LHCN-M2 (cell line): ENCODE measurements at places on chromosomes 1 and 21. TPM values are rescaled to one million over a fixed set of nuclear protein-coding genes. Genes with fewer than 3 reads are reported as not detected.

KLF17 gene
- 0.11 and 0.19 TPM in 2 replicates for total RNA-seq

GUCA2B gene
- not detected in 2 replicates for total RNA-seq

LRRC53 gene
- total RNA-seq: 0.06 TPM in 1 of 2 replicates, not detected in the other

PRMT2 gene
- 144 and 150 TPM in 2 replicates for total RNA-seq

KRTAP19-2 gene
- total RNA-seq: not detected in 2 replicates

PAQR6 gene
- total RNA-seq: 0.83 and 1.8 TPM in 2 replicates

CYP4A22 gene
- total RNA-seq: not detected in 2 replicates

COL16A1 gene
- 9.8 and 11.5 TPM in 2 replicates for total RNA-seq

CD101 gene
- 0.40 and 0.83 TPM in 2 replicates for total RNA-seq

ADAMTS1 gene
- 82.8 and 101 TPM in 2 replicates for total RNA-seq

CNR2 gene
- total RNA-seq: under 0.01 TPM in 1 of 2 replicates, not detected in the other

TMEM82 gene
- total RNA-seq: 0.11 TPM in 1 of 2 replicates, not detected in the other

- DNase-seq: no peak
Measured at GRCh38 chr21:19029816-19030215, 626.2 kb upstream of the TMPRSS15 start.

- no peak for DNase-seq
Measured at GRCh38 chr1:221747839-221748238, 6.0 kb upstream of the DUSP10 start.

GRCh38 chr1:225318706-225319575 lies 108.9 kb downstream of the LBR start:
- peak; percentile 63 for DNase-seq

DNA sequence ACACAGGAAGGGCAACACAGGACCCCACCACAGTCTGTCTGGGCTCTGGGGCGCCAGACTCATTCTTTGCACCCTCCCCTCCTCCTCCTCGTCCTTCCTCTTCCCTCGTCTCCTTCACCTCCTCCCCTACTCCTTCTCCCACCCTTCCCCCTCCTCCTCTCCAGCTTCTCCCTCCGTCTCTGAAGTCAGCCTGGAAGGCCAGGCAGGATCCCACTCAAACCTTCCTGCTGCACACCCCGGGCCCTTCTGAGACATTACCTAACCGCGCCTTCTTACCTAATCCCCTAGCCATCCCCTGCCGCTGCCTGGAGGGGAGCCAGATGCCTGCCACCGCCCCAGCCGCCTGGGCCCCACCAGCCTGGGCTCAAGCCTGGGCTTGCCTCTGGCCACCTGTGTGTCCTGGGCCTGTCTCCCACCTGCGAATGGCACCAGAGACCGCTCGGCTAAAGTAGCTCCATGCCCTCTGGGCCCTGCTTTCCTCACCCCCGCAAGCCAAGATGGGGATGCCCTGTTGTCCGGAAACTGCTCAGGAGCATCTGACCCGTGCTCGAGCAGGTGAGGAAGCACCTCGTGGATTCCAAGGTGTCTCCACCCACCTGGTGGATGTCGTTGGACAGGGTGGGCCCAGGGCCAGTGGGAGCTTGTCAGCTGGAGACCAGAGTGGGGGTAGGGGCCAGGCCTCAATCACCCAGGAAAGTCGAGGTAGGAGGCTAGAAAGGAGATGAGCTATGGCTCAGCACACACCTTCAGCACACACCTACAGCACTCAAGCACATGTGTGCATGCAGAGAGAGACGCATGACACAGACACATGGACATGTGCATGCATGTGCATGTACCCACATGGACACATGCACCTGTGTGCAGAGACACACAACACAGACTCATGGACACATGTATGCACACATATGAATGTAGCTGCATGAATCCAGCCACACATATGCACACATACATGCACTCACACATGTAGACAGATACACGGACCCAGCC lies 31.9 kb downstream of the WNT9A start:
- no peak for DNase-seq

- DNase-seq: no peak
Measured at GRCh38 chr1:44267438-44267837, 54.2 kb downstream of the DMAP1 start.

- no peak for DNase-seq
Measured at GRCh38 chr1:1290238-1290731, 10.0 kb downstream of the SCNN1D start.

DNA sequence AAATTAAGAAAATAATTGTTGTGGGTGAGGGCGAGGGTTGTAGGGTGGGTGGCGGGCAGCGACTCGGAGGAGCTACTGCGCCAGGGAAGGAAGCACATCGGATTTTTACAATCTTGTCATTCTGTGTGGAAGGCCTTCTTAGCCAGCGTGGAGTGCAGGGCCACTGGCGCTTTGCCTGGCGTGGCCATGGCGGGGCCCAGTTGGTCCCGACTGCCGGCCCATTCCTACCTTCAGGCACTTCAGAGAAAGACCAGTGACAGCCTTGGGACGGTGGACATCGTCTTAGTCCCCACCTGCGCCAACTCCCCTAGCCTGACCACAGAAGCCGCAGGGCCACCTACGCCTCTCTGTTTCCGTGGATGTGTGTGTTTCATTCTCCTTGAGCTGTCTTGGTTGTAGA lies 136.9 kb upstream of the NEGR1 start:
- no peak for DNase-seq

GRCh38 chr1:246159279-246160227 lies 347.5 kb downstream of the SMYD3 start:
- DNase-seq: no peak

DNA sequence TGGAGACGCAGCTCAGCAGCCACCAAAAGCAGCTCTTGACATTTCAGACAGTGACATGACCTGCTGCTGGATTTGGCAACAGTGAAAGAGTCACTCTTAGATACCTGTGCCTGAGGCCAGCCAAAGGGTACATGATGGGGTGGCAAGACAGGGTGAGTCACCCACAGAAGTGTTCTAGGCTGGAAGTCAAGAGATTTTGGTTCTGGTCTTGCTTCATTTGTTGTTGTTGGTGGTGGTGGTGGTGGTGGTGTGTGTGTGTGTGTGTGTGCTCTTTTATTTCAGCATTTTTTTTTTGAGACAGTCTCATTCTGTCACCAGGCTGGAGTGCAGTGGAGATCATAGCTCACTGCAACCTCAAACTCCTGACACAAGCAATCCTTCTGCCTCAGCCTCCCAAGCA lies 25.8 kb downstream of the SHISAL2A start:
- DNase-seq: no peak

GRCh38 chr1:160885042-160885441 lies at the start of gene ITLN1:
TSS of gene ITLN1 (minus strand) at chr1:160885180. CDS start at chr1:160884877, 303 bp downstream.
- no peak for DNase-seq

DNA sequence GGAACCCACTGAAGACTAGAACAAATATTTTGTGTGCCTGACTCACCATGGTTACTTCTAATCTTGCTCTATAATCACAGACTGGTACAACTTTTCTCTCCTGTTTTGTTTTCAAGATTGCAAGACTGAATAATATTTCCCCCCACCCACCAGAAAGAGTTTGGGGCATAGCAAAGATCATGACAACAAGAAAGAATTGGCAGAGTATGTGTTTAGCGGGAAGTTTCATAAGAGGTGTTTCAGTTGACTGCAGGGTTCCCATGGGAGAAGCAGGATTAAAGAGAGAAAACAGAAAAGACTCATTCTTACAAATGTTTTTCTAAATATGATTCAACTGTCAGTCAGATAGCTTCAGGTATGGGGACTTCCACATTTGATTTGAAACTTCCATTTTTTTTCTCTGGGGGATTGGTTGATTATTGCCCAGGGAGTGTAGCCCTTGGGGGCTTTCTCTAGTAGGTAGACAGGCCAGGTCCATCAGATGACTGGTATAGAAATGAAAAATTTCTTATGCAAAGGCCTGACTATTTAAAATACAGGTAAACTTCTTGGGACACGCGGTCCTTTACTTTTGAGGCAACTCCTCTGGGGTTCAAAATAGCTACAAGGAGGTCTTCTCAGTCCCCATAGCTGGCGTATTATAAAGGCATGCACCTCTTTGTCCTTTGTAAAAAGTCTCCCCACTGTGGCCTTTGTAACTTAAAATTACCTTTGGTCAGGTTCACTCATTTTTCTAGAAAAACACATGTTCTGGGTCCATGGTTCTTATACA lies 13.9 kb downstream of the OR14I1 start:
- no peak for DNase-seq

- no peak for DNase-seq
Measured at GRCh38 chr21:28018213-28018612, 974.5 kb downstream of the LTN1 start.

- DNase-seq: no peak
Measured at GRCh38 chr21:17472592-17473271, 40.1 kb upstream of the CXADR start.

- no peak for DNase-seq
Measured at GRCh38 chr1:192459467-192459866, 116.1 kb upstream of the RGS1 start.

DNA sequence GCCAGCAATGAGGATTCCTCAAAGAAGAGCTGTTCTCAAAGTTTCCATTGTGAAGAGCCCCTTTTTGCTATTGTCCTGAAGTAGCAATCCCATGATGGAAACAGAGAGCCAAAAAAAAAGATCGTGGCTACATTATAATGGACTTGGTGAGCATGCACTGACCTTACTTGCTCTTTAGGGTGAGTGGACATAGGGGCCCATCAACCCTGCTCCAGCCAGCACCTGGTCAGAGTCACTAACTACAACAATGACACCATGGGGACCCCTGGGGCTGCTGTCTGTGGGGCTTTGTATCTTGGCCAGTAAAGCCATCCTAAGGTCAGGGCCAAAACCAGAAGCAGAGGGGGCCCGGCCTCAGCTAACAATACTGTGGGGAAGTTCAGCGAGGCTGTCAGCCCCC lies 30.4 kb upstream of the RAB4A start:
- no peak for DNase-seq

DNA sequence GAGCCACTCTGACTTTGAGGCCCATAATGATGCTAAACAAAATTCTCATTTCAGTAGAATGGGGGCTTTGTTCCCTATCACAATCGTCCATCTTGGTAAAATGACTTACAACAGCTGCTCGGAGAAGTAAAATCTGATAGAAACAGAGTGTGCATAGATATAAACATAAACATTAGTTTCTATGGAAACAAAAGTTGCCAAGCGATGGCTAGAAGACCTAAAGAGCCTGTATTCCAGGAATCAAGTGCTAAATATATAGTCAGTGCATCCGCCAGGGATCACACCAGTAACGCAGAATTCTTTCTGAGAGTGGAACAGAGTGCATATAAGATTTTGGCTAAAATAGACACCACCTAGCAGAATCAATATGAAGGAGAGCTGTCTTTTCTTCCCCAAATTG lies 91.2 kb upstream of the KAZN start:
- DNase-seq: no peak

DNA sequence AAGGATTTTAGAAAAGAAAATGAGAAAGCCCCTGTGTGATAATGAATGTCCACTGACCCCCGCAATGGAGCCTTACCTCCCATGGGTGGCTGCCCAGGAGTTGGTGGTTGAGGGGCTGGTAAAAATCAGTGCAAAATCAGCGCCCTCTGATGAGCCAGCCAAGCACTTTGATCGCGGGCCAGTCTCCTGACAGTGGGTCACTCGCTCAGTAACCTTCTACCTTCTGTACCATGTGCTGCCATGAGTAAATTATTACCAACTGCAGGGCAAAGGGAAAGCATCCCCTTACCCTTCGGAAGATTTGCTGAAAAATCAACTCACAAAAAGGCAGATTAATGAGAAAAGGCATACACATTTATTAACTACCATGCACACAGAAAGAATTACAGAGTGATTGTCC lies 58.8 kb downstream of the KCNK1 start:
- no peak for DNase-seq

DNA sequence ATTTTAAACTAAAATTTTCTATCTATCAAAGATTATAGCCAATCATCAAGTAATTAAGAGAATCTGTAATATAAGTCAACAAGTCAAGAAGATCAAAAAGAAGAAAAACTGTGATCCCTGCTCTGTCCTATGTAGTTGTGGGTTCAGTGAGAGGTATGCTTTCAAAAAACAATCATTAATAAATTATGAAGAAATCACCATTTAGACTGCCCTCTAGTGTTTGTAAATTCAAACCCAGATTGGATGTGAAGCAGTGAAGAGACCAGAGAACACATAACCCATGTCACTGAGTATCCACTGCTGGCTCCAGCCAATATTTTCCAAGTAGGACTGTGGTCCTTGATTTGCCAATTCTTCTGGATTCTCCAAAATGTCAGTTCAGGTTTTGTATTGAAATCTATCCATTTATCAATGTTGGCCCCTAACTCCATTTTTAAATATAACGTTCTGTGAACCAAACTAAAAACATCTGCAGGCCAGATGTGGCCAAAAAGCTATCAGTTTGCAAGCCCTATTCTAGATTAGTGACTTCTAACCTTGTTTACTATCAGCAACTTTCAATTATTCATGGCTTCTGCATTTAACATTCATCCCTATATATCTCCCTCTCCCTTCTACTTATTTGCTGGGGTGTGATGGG lies 467.5 kb upstream of the CXADR start:
- peak; percentile 41 for DNase-seq

DNA sequence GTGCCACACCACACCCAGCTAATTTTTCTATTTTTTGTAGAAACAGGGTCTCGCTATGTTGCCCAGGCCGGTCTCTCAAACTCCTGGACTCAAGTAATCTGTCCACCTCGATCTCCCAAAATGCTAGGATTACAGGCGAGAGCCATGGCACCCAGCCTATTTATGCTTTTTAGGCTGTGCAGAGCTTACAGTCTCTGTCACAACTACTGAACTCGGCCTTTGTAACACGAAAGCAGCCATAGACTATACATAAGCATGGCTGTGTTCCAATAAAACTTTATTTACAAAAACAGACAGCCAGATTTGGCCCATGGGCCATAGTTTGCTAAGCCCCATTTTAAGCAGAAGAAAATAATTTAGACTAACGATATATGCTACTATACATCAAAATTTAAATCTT lies 54.4 kb downstream of the NID1 start:
- DNase-seq: no peak

GRCh38 chr1:179297105-179297378 lies 3.4 kb downstream of the SOAT1 start:
- no peak for DNase-seq

GRCh38 chr1:201745023-201745422 lies 83.9 kb upstream of the IPO9 start:
- peak; percentile 70 for DNase-seq

GRCh38 chr1:15775706-15776105 lies 17.1 kb downstream of the FBLIM1 start:
- no peak for DNase-seq

DNA sequence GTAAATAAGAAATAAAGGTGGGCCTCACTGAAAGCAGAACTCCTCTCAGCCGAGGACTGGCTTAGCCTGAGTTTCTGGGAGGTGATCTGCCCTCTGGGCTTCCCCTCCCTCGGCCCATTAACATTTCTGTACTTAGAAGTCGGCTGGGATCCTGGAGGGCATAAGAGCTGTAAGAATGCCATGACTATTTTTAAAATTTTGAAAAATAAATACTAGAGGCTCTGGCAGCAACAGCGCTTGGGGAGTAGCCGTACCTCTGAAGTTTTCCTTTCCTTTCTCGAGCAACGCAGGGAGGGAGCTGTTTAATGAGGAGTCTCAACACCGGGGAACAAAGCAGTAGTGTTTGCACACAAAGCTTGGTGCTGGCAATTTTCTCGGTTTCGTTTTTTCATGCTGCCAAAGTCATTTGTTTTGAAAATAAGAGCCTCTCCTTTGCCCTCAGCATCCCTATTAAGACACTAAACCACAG lies 498.7 kb downstream of the SMYD3 start:
- DNase-seq: no peak
